ENCODE measurements at places on chromosomes 13 and 19.
A peak's percentile ranks its signal among the peaks of the same experiment; 100 is the strongest.

DNA sequence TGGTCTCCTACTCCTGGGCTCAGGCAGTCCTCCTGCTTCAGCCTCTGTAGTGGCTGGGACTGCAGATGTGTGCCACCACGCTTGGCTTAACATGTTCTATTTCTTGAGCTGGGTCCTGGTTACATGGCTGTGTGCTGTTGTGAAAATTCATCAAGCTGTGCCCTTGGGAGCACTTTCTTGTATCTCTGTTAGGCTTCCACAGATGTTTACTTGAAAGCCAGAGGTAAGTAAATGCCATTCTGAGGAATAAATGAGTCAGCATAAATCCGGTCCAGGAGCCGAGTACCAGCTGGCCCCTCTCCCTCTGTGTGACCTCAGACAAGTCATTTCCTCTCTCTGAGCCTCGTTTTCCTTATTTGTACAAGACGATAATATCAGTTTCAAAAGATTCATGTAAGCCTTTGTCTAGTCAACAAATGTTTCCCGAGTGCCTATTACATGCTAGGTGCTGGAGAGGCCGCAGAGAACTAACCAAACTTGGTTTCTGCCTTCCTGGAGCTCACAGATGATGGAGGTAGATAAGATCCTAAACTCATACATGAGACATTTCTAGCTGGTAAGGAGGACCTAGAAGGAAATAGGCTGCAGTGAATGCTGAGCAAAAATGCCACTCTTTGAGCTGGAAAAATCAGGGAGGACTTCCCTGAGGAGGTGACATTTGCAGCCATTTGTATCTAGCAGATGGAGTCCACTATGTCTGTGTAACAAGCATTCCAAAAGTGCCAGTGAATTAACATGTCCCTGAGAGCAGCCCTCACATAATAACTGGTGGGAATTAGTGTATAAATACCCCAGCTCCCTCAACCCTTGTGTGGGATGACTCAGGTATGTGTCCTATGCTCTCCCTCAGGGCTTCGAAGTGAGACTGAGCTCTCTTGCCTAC, 2.7 kb upstream of the RASAL3 start:
- no peak for DNase-seq

DNA sequence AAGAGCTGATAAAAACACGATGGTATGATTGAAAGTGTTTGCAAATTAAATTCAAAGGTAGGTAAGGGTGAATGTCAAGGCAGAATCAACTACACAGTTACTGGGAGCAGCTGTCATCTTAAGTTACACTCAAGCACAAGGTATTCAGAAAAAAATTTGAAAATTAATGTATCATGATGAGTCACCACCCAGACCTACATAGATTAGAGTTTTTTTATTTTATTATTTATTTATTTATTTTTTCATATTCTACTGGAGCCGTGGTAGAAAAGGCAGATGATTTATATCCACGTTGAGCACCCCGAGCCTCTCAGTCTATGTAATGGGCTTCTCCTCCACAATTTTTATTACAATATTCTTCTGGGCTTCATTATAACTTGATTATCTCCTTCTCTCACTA, 728.9 kb upstream of the ARGLU1 start:
- DNase-seq = no peak

DNA sequence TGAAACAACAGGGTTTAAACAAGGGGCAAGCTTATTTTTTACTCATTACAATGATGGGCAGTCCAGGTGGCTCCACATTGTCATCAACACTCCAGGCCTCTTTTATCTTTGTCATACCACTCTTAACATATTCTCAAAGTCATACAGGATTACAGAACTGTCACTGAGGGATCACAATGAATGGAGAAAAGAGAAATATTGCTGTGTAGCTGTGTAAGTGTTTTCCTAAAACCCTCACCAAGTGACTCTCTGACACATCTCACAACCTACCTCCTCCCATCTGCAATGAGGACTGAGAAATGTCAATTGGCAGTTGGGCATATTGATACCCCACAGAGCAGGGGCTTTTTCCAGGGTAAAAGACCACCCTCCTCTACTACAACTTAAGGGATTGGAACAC, 562.1 kb downstream of the TBC1D4 start:
- no peak for DNase-seq

- DNase-seq = no peak
These were observed 189.6 kb downstream of the MZT1 start for GRCh38 chr13:72537782-72538181.

DNA sequence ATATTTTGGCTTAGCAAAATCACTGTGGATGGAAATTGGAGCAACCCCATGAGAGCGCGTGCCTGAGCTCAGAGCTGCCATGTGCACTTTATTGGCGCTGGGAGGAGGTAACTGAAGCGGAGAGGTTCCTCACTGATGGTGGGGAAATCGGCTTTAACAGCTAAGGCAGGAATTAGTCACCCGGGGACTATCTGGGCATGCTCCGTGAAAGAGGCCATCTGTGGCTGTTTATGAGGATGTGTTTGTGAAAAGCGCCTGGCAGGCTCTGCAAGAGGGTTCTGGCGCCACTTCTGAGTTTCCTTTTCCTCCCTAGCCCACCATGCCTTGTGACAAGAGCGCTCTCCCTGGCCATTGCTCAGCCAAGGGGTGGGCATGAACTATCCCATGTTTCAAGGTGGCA, 815.6 kb downstream of the UQCRFS1 start:
- no peak for DNase-seq

DNA sequence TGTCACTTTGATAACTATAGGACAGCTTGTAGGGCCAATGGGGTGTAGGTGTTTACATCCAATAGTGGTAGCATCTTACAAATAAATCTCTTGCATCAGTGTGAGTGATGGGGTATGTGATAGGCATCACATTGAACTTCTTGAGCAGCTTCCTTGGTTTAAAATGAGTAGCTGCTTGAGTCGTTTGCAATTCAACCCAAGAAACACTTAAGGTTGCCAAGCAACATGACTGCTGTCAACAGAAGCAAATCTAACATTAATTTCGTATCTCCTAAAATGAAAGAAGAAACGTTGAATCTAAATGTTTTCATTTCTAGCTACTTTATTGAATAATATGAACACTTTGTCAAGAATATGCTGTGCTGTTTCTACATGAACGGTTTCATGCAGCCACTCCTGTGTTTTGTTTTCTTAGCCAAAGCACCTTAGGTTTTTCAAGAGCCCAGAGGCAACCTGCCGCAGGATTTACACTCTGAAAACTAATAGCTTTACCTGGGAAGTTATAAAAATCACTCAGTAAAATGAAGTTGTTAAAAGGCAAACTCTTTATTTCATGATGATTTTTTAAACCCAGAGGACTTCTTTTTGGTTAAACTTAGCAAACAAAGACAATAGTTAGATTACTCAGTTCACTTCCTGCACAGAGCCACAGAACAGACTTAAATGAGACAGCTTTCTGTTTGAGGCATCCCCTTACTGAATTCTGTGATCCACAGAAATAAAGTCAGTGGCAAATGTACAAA, 305.2 kb downstream of the MTUS2 start:
- no peak for DNase-seq

GRCh38 chr19:16167055-16167454, 6.3 kb downstream of the CIB3 start:
- DNase-seq = no peak

GRCh38 chr19:3554254-3555083, 2.9 kb downstream of the MFSD12 start:
- no peak for DNase-seq

DNA sequence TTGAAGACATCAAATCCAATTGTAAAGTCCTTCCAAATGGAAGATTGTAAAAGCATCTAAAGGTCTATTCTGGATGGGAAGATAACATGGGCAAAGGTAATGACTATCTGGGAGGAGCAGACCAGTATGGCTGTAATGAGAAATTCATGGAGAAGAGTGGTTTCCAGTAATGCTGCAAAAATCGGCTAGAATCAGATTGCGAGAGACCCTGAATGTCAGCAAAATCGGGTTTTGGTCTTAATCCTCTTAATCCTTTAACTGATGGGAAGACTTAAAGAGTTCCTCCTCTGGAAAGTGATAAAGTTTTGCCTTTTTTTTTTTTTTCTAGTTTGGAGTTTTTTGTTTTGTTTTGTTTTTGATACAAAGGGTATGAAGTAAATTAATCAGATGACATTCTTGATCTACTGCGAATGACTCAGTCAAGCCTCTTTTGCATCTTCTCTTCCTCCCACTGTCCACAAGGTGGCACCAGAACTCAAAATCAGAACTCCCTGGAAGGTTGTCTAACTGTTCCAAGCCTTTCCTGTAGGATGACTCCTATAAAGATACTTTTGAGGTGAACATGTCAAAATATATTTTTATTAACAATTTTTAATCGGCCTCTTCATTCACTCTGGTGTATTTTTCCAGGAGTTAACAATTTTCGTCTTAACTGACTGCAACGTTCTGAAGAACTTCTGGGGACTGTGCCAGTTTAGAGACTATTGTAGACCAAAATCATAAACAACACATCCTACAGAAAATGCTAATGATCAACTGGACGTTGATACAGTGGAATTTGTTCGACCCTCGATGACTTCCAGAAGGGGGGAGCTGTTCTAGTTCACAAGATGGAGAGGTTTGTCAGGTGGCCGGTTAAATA, 213.3 kb upstream of the MIR17HG start:
- peak; percentile 33 for DNase-seq

DNA sequence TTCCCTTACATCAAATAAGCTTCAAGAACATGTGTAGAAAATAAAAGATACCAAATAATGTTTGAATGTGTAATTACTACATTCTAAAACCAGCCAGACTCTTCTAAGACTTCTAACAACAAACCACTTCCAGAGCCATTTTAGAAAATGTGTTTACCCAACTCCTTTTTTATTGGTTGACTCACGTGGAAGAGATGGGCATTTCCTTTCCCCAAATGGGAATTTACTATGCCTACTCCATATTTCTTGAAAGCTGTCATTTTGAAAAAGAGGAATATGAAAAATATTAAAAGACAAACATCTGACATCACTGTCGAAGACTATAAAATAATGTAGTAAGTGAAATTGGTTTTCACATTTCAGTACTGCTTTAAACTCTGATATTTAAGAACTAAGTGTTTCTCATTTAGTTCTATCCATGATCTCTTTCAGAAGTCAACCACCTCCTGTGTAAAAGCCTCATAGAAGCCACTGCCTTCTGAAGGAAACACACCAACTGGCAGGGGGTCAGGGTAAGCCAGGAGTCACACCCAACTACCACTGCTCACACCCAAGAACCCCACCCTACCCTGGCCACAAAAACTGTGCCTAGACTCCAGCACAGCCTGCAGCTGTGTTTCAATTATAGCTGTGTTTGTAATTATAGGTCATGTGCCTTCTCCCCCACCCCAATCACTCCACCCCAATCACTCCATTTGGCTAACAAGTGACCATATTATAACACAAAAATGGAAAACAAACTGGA, 86.8 kb downstream of the UBL3 start:
- no peak for DNase-seq

GRCh38 chr19:29893606-29894284, 48.3 kb upstream of the URI1 start:
- DNase-seq = no peak

GRCh38 chr13:40530961-40531360, 135.5 kb downstream of the FOXO1 start:
- no peak for DNase-seq

DNA sequence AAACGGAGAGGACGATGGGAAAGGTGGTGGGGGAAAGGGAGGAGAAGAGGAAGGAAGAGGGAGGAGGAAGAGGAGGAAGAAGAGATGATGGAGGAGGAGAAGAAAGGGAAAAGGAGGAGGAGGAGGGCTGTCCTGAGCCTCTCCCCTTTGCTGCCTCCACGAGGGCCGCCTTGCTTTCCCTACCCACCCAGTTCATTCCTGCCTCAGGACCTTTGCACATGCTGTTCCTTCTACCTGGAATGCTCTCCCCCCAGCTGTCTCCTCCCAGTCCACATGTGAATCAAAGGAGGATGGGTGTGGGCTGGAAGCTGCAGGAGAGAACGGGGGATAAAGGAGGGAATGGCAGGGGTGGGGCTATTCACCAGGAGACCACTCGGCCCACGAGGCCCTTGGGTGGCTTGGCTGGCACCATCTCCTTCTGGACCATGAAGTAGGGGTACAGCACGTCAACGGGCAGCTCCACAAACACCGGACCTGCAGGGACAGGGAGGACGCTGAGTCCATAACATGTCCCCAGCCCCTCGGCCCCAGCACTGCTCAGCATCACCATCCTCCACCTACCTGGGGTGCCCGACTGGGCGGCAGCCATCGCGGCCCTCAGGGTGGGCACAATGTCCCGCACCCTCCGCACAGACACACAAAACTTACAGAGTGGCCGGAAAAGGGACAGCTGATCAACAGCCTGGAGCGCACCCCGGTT, 15.3 kb downstream of the SYDE1 start:
- no peak for DNase-seq

DNA sequence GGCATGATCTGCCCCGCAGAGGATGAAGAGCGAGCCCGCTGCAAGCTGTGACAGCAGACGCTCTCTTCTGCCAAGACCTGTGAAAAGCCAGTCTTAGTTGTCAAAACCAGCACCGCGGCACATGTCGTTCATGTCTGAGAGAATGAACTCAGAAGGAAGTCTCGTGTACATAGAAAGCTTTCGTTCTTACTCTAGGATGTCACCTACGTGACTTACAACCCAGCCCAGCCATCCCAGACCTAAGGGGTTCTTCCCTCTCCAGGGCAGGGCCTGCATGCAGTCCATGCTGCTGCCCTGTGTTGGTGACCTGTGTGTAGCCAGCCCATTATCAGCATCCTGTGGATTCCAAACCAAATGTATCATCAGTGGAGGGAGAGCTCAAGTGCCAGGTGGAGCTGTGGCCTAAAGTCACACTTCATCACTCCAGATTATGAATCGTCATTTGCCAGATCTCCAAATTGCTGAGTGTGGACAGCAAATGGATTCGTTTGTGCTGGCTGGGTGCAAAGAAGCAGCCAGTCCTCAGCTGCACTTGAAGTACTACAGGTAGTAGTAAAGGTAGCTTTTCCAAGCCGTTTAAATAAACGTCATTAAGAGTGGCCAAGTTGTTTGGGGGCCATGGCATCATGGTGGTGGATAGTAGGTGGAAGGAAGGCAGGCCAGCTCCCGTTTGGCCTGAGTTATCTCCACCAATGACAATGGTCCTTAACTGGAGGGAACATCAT, 73.9 kb upstream of the GPR183 start:
- no peak for DNase-seq

DNA sequence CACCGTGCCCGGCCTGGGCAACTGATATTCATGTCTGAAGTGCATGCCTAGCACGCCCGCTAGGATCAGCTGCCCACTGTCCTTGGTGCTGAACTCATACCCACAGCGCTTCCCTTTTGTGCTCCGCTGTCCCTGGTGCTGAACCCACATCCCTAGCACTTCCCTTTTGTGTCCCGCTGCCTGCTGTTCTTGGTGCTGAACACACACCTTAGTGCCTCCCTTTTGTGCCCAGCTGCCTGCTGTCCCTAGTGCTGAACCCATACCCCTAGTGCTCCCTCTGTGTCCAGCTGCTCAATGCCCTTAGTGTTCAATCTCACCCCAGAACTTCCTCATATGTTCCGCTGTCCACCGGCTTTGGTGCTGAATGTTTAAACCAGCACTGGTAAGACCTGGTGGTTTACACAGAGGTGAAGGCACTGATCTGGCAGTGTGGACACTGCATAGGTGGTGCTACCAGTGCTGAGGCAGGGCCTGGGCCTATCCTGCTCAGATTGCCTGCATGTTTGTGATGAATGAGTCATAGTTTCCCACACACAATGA, 26.3 kb upstream of the SIGLEC11 start:
- peak; percentile 96 for DNase-seq
